Sigmoid colon (tissue), 7 donors: ENCODE measurements at places on chromosomes 5 and 9. TPM values are rescaled to one million over a fixed set of nuclear protein-coding genes. Genes with fewer than 3 reads are reported as not detected.
A peak's percentile ranks its signal among the peaks of the same experiment; 100 is the strongest.

DNA sequence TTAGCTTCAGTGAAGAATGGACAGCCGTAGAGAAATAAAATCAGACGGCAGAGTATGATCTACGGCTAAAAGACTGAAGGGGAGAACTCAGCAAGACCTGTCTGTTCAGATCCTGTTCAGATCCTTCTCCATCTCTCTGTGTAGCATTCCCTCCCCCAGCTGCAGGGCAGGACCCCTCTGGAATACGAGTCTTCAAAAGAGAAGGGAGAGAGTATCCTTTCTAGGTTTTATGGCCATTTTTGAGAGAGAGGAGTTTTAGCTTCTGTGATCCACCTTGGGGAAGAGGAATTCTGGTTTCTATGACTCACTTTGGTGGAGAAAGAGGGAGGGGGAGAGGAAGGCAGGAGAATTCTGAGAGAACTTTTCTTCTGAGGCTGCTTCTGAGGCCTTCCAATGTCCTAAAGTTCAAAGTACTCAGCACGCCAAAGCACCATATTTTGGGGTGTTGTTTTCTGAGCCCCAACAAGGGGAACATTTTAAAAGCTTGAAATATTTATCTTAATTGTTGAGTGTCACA is 194.4 kb upstream of the TLE4 start:
- no peaks in the 10 kb centered on the region for H3K36me3 ChIP-seq
- H3K4me1 ChIP-seq: no peaks in the 10 kb centered on the region
- no peaks in the 10 kb centered on the region for H3K27me3 ChIP-seq
- no peak overlapping the region for H3K27ac ChIP-seq

DNA sequence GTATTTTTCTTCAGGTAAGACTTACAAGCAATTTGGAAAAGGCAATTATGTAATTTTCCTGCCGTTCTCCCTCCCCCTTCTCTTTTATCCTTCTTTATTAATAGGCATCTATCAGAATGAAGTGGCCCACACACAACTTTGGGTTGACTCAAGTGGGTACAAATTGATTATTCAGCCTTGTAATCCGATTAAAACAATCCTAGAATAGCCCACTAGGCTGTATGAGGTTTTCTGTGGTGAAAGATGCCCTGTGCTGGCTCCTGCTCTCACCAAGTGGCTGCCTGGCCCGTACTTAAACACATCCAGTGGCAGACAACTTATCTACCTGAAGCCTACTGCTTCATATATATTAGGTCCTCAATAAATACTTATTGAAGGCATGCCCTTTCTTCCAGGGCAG is 177.3 kb upstream of the C9orf72 start:
- no peaks in the 10 kb centered on the region for H3K4me1 ChIP-seq
- H3K27ac ChIP-seq: no peak overlapping the region
- H3K27me3 ChIP-seq: no peaks in the 10 kb centered on the region
- H3K4me3 ChIP-seq: no peak overlapping the region
- H3K36me3 ChIP-seq: no peaks in the 10 kb centered on the region
- DNase-seq: no peak

DNA sequence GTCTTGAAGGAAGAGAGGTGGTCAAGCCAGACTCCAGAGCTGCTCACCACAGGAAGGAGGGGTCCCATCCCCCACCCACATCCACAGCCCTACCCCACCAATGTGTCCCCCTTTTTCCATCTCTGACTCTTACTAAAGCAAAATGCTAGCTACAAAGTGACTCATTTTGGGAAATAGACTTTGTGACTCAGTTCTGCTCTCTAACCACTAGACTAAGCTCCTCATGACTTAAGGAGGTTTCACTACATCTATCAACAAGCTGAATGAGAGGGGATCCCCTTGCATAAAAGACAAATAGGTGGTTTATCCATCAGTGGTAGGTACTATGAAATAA is 35.1 kb upstream of the ADRB2 start:
- no peak overlapping the region for H3K27ac ChIP-seq
- H3K27me3 ChIP-seq: no peaks in the 10 kb centered on the region
- no peaks in the 10 kb centered on the region for H3K4me1 ChIP-seq
- H3K36me3 ChIP-seq: no peaks in the 10 kb centered on the region
- H3K4me3 ChIP-seq: no peak overlapping the region

DNA sequence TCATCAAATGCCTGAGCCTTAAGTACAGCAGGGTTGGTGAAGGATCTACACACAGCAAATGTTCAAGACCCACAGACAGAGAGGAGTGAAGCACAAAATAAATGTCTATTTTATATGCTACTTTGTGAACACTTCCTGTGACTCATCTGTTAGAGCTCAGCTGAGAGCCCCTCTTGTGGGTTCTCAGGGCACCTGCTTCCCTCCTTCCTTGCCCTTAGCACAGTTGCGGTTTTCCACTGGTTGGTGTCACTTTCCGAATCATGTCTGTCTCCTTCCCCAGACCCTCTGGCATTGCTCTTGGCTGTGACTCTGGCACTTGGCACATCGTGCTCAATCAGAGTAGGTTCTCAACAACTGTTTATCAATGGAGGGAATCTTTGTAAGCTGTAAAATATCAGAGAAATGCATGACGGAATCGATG is 128.5 kb upstream of the STC2 start:
- H3K4me1 ChIP-seq: no peaks in the 10 kb centered on the region
- H3K27me3 ChIP-seq: no peaks in the 10 kb centered on the region
- no peak for DNase-seq
- no peak overlapping the region for H3K4me3 ChIP-seq

DNA sequence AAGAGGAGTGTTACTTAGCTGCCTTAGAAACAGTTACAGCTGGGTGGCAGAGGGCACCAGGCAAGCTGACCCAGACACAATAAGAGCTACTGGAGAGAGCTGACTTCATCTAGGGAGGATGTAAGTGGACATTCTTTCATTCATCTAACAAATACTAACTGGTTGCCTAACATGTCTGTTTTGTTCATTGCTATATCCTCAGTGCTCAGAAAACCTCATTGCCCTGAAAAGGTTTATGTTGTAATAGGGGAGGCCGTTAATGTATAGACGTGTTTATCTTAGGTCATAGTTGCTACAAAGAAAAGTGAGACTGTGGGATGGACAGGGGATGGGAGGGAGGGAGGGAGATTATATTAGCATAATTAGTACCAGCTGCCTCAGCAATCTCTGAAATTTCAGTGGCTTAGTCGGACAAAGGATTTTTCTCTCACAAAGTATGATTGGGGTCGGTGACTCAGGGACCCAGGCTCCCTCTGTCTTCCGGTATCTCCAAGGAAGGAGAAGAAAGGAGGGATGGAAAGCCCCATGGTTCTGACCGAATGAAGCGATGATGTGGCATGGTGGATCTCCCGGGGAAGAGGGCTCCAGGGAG is 2.6 kb upstream of the SNX18 start:
- peaks cover 21% of the 10 kb centered on the region for H3K4me1 ChIP-seq
- no peaks in the 10 kb centered on the region for H3K27me3 ChIP-seq
- no peak overlapping the region for H3K27ac ChIP-seq
- H3K36me3 ChIP-seq: no peaks in the 10 kb centered on the region
- H3K4me3 ChIP-seq: no peak overlapping the region

DNA sequence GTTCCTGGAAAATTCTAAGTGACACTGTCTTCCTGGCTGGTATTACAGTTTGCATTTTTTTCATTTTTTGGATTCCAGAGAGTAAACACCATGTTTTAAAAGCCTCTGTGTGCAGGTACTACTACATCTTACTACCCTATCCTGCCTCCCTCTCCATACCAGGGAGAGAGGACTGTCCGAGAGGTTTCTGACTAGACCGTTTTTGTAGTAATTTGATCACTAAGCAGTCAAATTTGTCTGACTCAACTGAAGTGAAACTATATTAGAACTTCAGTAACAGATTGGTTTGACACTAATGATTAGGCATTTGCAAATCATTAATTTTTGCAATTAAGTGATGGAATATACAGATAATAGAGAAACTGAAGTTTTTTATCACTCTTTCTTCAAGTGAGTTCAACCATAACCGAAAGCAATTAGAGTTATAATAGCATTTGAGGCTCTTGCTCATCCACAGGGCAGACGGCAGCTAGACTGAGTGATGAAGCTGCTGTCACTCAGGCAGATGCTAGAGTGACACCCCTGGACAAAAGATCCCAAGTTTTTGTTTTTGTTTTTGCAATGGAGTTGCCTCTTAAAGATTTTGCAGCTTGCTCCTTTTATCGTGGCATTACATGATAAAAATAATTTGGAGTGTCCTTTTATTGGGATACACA is 44.3 kb downstream of the SMARCA2 start:
- peaks cover 29% of the 10 kb centered on the region for H3K36me3 ChIP-seq
- H3K27me3 ChIP-seq: no peaks in the 10 kb centered on the region

GRCh38 chr5:156920042-156920860 is 42.8 kb downstream of the TIMD4 start:
- no peaks in the 10 kb centered on the region for H3K4me1 ChIP-seq
- H3K27me3 ChIP-seq: no peaks in the 10 kb centered on the region
- no peaks in the 10 kb centered on the region for H3K36me3 ChIP-seq
- no peak for DNase-seq
- no peak overlapping the region for H3K4me3 ChIP-seq
- no peak overlapping the region for H3K27ac ChIP-seq

- H3K27ac ChIP-seq: no peak overlapping the region
- no peaks in the 10 kb centered on the region for H3K27me3 ChIP-seq
- peaks cover 21% of the 10 kb centered on the region for H3K4me1 ChIP-seq
Measured at GRCh38 chr5:178463321-178464155, 126.7 kb downstream of the COL23A1 start.

- H3K4me3 ChIP-seq: no peak overlapping the region
- H3K36me3 ChIP-seq: peaks cover 75% of the 10 kb centered on the region
- no peak overlapping the region for H3K27ac ChIP-seq
- H3K27me3 ChIP-seq: no peaks in the 10 kb centered on the region
- peak; percentile 32 for DNase-seq
- H3K4me1 ChIP-seq: peaks cover 18% of the 10 kb centered on the region
Measured at GRCh38 chr9:128629852-128630545, 26.6 kb downstream of the DYNC2I2 start.

GRCh38 chr5:113336975-113337374 is 97.8 kb downstream of the TSSK1B start:
- no peak for DNase-seq
- H3K36me3 ChIP-seq: no peaks in the 10 kb centered on the region
- H3K4me1 ChIP-seq: peaks cover 10% of the 10 kb centered on the region

DNA sequence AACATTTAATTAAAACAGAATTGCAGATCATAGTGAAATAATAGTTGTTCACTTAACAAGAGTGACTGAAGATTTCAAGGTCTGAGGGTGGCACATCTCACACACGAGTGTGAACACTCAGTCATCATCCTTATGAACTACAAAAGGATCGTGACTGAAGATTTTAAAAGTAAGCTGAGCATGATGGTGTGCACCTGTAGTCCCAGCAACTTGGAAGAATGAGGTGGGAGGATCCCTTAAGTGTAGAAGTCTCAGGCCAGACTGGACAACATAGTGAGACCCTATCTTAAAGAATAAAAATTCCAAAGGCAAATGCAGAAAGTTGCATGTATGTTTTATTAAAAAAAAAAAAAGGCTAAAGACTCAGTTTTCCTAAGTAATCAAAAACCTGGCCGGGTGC is 22.4 kb upstream of the ATP6V1G1 start:
- H3K36me3 ChIP-seq: no peaks in the 10 kb centered on the region
- H3K4me3 ChIP-seq: no peak overlapping the region
- no peak overlapping the region for H3K27ac ChIP-seq
- no peak for DNase-seq
- H3K4me1 ChIP-seq: no peaks in the 10 kb centered on the region

DNA sequence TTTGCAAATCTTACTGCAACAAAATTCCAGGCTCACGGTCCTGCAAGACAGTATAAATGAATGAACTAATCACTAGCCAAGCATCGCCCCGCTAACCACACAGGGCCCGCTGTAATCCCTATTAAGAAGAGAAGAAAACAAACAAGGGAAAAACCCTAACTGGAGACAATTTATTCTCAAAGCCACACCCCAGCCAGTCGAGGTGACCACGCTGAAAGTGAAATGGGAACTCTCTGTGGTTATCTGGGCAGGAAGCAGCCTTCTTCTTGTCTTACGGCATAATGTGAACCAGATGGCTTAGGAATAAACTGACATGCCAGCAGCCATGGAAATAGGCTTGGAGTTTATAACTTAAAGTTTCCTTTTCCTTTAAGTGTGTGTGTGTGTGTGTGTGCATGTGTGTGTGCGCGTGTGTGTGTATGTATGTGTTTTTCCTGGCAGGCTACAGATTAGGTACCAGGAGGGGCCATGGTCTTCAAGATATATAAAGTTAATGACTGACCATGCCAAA is 120.2 kb downstream of the SEMA6A start:
- no peak for DNase-seq
- peak overlapping the region; percentile 26 for H3K27ac ChIP-seq
- no peak overlapping the region for H3K4me3 ChIP-seq
- H3K27me3 ChIP-seq: no peaks in the 10 kb centered on the region
- peaks cover 22% of the 10 kb centered on the region for H3K4me1 ChIP-seq

- H3K4me1 ChIP-seq: no peaks in the 10 kb centered on the region
- no peaks in the 10 kb centered on the region for H3K36me3 ChIP-seq
- no peak overlapping the region for H3K4me3 ChIP-seq
- H3K27me3 ChIP-seq: no peaks in the 10 kb centered on the region
- DNase-seq: no peak
- H3K27ac ChIP-seq: no peak overlapping the region
Measured at GRCh38 chr5:67401172-67401571, 204.6 kb upstream of the CD180 start.

- H3K36me3 ChIP-seq: no peaks in the 10 kb centered on the region
- H3K4me3 ChIP-seq: no peak overlapping the region
- no peaks in the 10 kb centered on the region for H3K4me1 ChIP-seq
Measured at GRCh38 chr5:50352382-50352781, 88.7 kb downstream of the EMB start.

DNA sequence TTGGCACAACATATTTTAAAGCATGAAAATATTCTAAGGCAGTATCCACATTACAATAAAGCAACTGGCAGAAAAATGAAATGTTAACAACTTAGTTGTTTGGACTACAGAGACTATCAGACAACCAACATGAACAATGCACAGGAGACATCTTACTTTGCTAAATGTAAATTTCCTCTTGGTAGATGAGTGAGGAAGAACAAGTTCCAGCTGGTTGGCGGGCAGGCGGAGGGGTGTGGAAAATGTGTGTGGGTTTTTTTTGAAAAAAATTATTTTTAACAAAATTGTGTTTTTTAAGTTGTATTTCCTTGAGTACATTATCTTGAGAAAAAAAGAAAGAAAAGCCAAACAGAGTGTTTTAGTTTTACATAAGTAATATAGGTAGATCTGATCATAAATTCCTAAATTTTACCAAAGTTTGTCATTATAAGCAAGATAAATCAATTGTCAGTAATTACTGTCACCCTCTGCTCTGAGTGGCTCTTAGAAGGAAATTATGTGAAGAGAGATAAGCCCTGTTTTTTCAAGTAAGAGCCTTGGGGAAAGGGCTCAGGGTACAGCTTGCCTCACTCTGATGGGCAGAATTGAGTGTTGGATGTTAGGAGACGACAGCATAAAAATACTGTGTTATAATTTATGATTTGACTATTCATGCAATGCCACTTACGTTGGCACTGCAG is 42.5 kb downstream of the TMEM167A start:
- no peak overlapping the region for H3K4me3 ChIP-seq
- H3K36me3 ChIP-seq: no peaks in the 10 kb centered on the region
- no peaks in the 10 kb centered on the region for H3K4me1 ChIP-seq
- H3K27ac ChIP-seq: no peak overlapping the region
- DNase-seq: no peak
- no peaks in the 10 kb centered on the region for H3K27me3 ChIP-seq

- no peaks in the 10 kb centered on the region for H3K27me3 ChIP-seq
- peaks cover 29% of the 10 kb centered on the region for H3K4me1 ChIP-seq
- DNase-seq: peak; percentile 75
- no peak overlapping the region for H3K4me3 ChIP-seq
- H3K36me3 ChIP-seq: no peaks in the 10 kb centered on the region
Measured at GRCh38 chr9:134210908-134211810, 46.8 kb upstream of the RNU6ATAC start.

The FBXO38 gene
- 54.1 TPM for total RNA-seq

The ADAMTS19 gene
- 2.1 TPM for total RNA-seq

The DOK3 gene
- 4.6 TPM for total RNA-seq

The ACTBL2 gene
- total RNA-seq: not detected

The TARS1 gene
- total RNA-seq: 112 TPM

The ST8SIA4 gene
- total RNA-seq: 3.2 TPM

The SLC46A2 gene
- total RNA-seq: not detected

The SPARC gene
- 168 TPM for total RNA-seq
